ENCODE measurements at places on chromosomes 2 and 18. TPM values are rescaled to one million over a fixed set of nuclear protein-coding genes. Genes with fewer than 3 reads are reported as not detected.

Gene OTX1
- total RNA-seq, result not detected

Gene PDE11A
- not detected for total RNA-seq

Gene CYTIP
- total RNA-seq, result 302 TPM

Gene ONECUT2
- not detected for total RNA-seq

Gene GREB1L
- not detected for total RNA-seq

Gene D2HGDH
- 28.7 TPM for total RNA-seq

Gene ANKRD30B
- total RNA-seq, result not detected

Gene DES
- not detected for total RNA-seq

Gene IL36G
- total RNA-seq, result not detected

Gene IL36RN
- total RNA-seq, result not detected

Gene ZBTB14
- 19.5 TPM for total RNA-seq

Gene FKBP7
- total RNA-seq, result 2.9 TPM

Gene MTLN
- total RNA-seq, result 79.6 TPM

Gene STON1
- 1.2 TPM for total RNA-seq

Gene RPRM
- total RNA-seq, result 0.20 TPM

Gene POTEI
- total RNA-seq, result not detected

Gene TTLL4
- total RNA-seq, result 70.6 TPM

Gene ZAP70
- total RNA-seq, result 302 TPM

Gene M1AP
- total RNA-seq, result 0.10 TPM

Gene PREPL
- total RNA-seq, result 29.4 TPM

Gene ZC3H8
- 37.4 TPM for total RNA-seq

Gene CRYBA2
- total RNA-seq, result not detected

Gene GALNT14
- total RNA-seq, result 0.27 TPM

Gene DSC1
- not detected for total RNA-seq

Gene HNRNPLL
- total RNA-seq, result 91.5 TPM

Gene KCNE4
- not detected for total RNA-seq

Gene CXXC1
- 114 TPM for total RNA-seq

Gene CFAP221
- not detected for total RNA-seq

Gene UGT1A10
- not detected for total RNA-seq

Gene MYO3B
- total RNA-seq, result 0.57 TPM

Gene FAM237A
- not detected for total RNA-seq

Gene SERPINB13
- not detected for total RNA-seq

Gene SPC25
- 17.9 TPM for total RNA-seq

Gene DUSP19
- 1.0 TPM for total RNA-seq

Gene C2orf74
- 7.0 TPM for total RNA-seq

Gene ST6GAL2
- total RNA-seq, result not detected

Gene PDCD1
- total RNA-seq, result 69.1 TPM

Gene SPOPL
- total RNA-seq, result 20.2 TPM

Gene ARHGEF33
- 0.36 TPM for total RNA-seq

Gene CFAP53
- 0.31 TPM for total RNA-seq

Gene TXNL1
- total RNA-seq, result 94.2 TPM

Gene MSTN
- not detected for total RNA-seq

Gene KCNS3
- 0.07 TPM for total RNA-seq

Gene DYSF
- not detected for total RNA-seq

Gene RTP5
- total RNA-seq, result not detected

Gene LINC00305
- total RNA-seq, result not detected

Gene LIMS4
- total RNA-seq, result 0.12 TPM

Gene BCL2
- 95.9 TPM for total RNA-seq

All from activated T-helper 1 cell treated with anti-CD3 and anti-CD28 coated beads, Interleukin-12 subunit alpha, Interleukin-12 subunit beta, Interleukin-2, Interleukin-4 antibody, amounts not matched to agents 30 ng/mL and 10 ng/mL and 1 ng/mL, durations not matched to agents 14 hours and 24 hours and 36 hours (primary cell).